ENCODE measurements at places on chromosomes 7 and 10.

DNA sequence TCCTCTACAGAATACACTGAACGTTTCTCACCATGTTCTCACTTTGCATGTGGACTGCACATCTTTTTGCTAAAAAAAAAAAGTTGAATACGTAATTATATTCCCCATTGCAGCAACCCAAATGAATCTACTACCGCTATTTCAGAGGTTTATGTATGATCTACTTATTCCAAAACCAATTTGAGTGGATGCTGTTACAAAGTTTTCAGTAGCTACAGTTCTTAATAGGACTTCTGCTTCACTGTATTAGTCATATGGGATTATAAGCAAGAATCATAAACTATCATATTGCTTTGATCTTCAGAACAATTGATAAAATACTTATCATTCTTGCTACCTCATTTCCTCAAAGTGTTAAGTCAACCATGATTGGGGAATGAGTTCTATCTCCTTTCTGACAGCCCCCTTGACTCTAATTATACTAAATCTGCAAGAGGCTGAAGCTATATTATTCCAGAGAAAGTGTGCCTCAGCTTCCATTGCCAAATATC, 257.0 kb downstream of the PARD3 start:
- no peak for DNase-seq

GRCh38 chr10:114157912-114158311, 16.1 kb downstream of the CCDC186 start:
- no peak for DNase-seq

- DNase-seq, result peak; percentile 59
Measured at GRCh38 chr7:108093851-108094331, 36.3 kb downstream of the LAMB4 start.

- no peak for DNase-seq
Measured at GRCh38 chr10:50375051-50375452, 123.7 kb upstream of the ASAH2 start.

- DNase-seq, result no peak
Measured at GRCh38 chr10:73956476-73957359, 41.2 kb upstream of the VCL start.

GRCh38 chr10:30029872-30030256, 29.5 kb downstream of the JCAD start:
- no peak for DNase-seq

DNA sequence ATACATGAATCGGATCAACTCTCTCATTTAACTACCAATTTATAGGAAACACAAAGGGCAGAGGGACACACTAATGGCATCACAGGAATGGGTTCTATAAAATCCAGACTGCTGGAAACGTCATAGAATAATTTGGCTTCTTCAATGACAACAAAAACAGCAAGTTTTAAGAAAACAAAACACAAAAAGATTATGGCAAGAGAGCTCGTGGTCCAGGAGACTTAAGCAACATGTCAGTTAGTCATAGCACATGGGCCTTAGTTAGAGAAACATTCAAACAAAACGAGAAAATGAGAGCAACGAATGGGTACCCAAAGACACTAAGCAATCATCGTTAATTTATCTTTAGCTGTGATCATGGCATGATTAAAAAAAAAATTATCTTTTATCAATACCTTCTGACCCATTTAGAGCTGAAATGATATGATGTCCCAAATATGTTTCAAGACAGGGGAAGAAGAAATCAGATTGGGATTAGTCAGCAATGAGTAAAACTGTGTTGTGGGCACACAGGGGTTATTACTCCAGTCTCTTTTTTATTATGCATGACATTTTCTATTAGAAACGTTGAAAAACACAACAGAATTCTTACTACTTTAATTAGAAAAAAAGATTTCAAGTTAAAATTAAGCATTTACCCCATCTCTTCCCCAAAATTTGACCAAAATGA, 28.3 kb downstream of the NCAPG2 start:
- peak; percentile 63 for DNase-seq
